Cardiac septum (tissue), 1 donor: ENCODE measurements at places on chromosomes 7 and 10. TPM values are rescaled to one million over a fixed set of nuclear protein-coding genes. Genes with fewer than 3 reads are reported as not detected.

AGAP9 gene
- total RNA-seq: 4.1 TPM

HOXA9 gene
- total RNA-seq: not detected

TFR2 gene
- 0.13 TPM for total RNA-seq

NACAD gene
- 5.3 TPM for total RNA-seq
